ENCODE measurements at places on chromosomes 3 and 15. TPM values are rescaled to one million over a fixed set of nuclear protein-coding genes. Genes with fewer than 3 reads are reported as not detected.

Gene USP19
- total RNA-seq = 65.8 TPM

Gene GADL1
- total RNA-seq = 0.30 TPM

Gene RETNLB
- total RNA-seq = not detected

Gene CMTM8
- total RNA-seq = 10.5 TPM

Gene RBMS3
- 5.4 TPM for total RNA-seq

Gene ZNF197
- 16.8 TPM for total RNA-seq

DNA sequence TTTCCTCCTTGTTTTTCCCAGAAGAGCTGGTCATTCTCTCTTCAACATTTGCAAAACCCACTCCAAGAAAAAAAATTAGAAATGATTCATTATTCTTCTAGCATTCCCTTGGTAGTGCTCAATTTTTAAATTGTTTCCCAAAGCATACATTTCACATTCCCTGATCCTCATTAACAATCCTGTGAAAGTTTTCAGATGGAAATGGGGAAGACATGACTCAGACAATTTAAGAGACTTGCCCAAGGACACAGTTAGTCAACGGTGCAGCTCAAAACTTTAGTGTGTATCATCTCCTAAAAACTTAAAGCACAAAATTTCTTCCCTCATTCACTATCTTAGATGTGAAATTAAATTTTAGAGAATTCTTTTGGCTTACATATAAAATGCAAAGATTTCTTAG, 17.1 kb upstream of the ABI3BP start:
- H3K4me1 ChIP-seq = no peaks in the 10 kb centered on the region
- H3K36me3 ChIP-seq = no peaks in the 10 kb centered on the region
- no peak overlapping the region for H3K4me3 ChIP-seq
- DNase-seq = no peak
- no peak overlapping the region for H3K27ac ChIP-seq
- no peaks in the 10 kb centered on the region for H3K27me3 ChIP-seq

DNA sequence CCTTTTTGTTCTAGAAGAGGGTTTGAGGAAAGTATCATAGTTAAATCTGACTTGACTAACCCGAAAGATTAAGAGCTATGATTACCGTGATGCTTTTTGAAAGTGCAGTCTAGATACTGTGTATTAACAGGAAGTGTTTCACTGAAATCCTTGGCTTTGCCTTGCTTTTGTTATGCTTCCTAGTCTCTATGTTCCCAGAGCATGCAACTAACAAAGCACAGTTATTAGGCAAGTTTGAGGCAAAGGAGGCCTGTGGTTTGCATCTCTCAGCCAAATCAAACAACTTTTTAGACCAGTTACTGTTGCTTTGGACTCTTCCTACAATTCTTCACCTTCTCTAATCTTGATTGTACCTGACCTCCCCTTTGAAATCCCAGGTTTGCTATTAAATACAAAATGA, 3.9 kb downstream of the LXN start:
- H3K27me3 ChIP-seq = no peaks in the 10 kb centered on the region
- no peak for DNase-seq
- no peak overlapping the region for H3K27ac ChIP-seq

DNA sequence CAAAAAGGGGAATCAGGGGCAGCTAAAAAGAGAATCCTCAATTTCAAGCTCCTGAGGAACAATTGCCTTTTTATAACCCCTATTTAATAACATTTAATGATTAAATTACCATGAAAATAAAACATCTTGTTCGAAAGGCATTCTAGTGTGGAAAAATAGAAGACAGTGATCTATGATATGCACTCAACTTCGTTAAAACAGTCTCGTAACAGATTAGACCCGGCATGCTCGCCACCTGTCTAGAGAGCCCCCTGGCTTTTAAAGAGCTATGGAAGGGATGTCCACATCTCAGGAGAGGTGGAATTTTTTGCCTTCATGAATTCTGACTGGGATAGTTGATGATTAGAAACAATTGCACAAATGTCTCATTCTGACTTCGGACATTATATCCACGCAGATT, 153.7 kb upstream of the MDFIC2 start:
- H3K27me3 ChIP-seq = no peaks in the 10 kb centered on the region
- H3K27ac ChIP-seq = no peak overlapping the region
- no peaks in the 10 kb centered on the region for H3K36me3 ChIP-seq
- no peak for DNase-seq
- no peak overlapping the region for H3K4me3 ChIP-seq

DNA sequence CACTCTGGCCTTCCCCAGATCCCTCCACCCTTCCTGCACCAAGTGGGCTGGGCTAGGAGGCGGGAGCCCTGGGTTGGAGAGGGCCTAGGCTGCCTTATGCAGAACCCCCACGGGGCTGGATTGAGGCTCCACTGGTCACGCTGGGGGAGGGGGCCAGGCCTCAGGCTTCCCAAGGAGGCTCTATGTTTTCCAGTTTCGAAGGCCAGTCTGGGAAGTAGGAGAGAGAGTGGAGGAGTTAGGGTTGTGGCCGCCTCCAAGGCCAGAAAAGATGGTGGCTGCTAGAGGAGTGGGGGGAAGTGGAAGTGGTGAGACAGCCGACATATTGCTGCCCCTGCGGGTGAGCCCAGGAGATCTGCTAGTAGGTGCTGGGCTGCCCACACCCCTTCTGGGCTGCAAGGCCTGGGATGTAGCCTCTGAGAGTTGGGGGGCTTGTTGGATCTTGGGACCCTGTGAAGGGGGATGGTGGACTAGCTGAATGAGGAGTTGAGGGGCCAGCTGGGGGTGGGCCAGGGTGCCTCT, 1.2 kb downstream of the GNAI2 start:
- H3K4me1 ChIP-seq = peaks cover 51% of the 10 kb centered on the region
- H3K4me3 ChIP-seq = peak overlapping the region; percentile 86
- DNase-seq = no peak
- peak overlapping the region; percentile 28 for H3K27ac ChIP-seq

DNA sequence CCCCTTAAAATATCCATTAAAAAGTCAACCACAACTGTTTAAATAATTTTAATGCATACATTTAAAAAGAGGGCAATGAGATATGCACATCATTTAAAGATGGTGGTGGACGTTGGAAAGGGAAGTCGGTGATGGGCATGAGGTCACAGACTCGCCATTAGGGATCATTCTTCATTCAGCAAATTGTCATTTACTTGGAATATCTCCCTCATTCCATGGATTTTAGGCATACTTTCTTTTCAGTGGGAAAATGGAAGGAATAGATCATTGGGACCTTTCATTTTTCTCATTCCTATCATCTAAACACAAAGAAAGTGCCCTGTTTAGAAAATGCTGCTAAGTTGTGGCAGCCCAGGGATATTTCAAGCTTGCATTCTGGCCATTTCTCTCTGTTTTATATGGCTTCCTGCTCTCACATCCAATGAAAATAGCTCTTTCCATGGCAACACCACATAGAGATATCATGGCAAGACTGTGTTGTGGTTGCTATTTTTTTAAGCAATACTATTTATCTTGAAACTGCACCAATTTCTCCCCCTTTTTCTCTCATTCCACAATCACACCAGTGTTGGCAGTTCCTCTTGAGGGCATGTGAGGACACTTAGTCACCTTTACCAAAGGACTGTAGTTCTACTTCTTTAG, 40.7 kb upstream of the LMCD1 start:
- no peak overlapping the region for H3K27ac ChIP-seq
- H3K27me3 ChIP-seq = no peaks in the 10 kb centered on the region
- no peaks in the 10 kb centered on the region for H3K4me1 ChIP-seq
- no peaks in the 10 kb centered on the region for H3K36me3 ChIP-seq
- no peak for DNase-seq

- H3K27me3 ChIP-seq = no peaks in the 10 kb centered on the region
- no peak for DNase-seq
- no peaks in the 10 kb centered on the region for H3K36me3 ChIP-seq
- H3K4me3 ChIP-seq = no peak overlapping the region
- H3K27ac ChIP-seq = no peak overlapping the region
Measured at GRCh38 chr3:194326968-194327217, 24.2 kb downstream of the CPN2 start.

- H3K36me3 ChIP-seq = no peaks in the 10 kb centered on the region
- H3K4me3 ChIP-seq = peak overlapping the region; percentile 87
- no peak for DNase-seq
- peaks cover 4% of the 10 kb centered on the region for H3K27me3 ChIP-seq
Measured at GRCh38 chr15:73751511-73751898, 1.6 kb downstream of the INSYN1 start.

- H3K4me3 ChIP-seq = no peak overlapping the region
- no peak for DNase-seq
- no peaks in the 10 kb centered on the region for H3K36me3 ChIP-seq
- H3K4me1 ChIP-seq = no peaks in the 10 kb centered on the region
Measured at GRCh38 chr3:169945313-169945712, 21.3 kb upstream of the SEC62 start.

DNA sequence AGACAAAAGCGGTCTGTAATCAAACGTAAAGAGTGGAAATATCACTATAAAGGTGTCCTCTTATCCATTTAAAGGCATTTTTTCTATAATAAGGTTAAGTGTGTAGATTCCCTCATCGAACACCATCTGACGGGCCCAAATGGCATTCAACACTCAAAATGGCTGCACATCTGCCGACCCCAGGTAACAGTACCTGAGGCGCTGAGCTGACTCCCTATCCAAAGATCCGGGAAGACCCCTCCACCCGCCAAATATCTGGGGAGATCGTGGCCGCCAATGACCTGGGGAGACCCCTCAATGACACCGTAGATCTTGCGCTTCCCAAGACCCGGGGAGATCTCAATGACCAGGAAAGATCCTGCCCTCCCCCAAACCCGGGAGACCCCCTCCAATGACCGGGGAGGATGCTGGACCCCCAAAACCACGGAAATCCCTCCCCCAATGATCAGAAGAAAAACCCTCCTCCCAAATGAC, 476 bp downstream of the IP6K2 start:
- peak overlapping the region; percentile 98 for H3K27ac ChIP-seq
- DNase-seq = no peak
- peak overlapping the region; percentile 100 for H3K4me3 ChIP-seq
- H3K4me1 ChIP-seq = peaks cover 4% of the 10 kb centered on the region
- peaks cover 21% of the 10 kb centered on the region for H3K36me3 ChIP-seq

- DNase-seq = no peak
- H3K36me3 ChIP-seq = peaks cover 5% of the 10 kb centered on the region
- peak overlapping the region; percentile 95 for H3K4me3 ChIP-seq
Measured at GRCh38 chr15:39921274-39921638, 1.2 kb upstream of the GPR176 start.

GRCh38 chr3:176757429-176757828, 439.9 kb downstream of the TBL1XR1 start:
- no peak for DNase-seq
- H3K36me3 ChIP-seq = no peaks in the 10 kb centered on the region
- no peak overlapping the region for H3K4me3 ChIP-seq
- no peak overlapping the region for H3K27ac ChIP-seq

GRCh38 chr15:51758645-51759044, 7.2 kb downstream of the TMOD2 start:
- no peak overlapping the region for H3K27ac ChIP-seq
- H3K4me1 ChIP-seq = no peaks in the 10 kb centered on the region
- no peaks in the 10 kb centered on the region for H3K36me3 ChIP-seq

DNA sequence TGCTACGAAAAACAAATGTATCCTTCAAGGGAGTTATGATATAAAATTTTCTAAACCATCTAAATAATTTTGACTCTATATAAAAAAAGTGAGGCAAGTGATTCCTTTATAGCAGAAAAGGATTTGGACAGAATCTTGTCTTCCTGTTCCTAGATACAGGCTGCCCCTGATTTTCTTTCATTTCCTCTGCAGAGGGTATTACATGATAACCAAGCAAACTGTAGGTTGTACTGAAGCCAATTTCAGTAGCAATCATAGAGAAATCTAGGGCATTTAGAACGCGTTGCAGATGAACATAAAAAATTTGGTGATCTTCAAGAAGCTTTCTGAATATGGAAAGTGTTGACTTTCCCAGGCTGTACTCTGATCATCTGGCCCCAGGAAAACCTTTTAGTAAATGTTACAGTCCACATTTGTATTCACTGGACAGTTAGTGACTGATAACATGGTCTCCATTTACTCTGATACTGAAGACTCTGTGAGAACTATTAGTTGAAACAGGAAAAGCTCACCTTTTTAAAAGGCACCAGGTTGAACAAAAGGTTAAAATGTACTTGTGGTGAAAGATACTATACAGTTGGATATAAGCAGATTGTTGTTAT, 9.1 kb upstream of the UTS2B start:
- no peak overlapping the region for H3K27ac ChIP-seq
- H3K36me3 ChIP-seq = no peaks in the 10 kb centered on the region
- DNase-seq = no peak
- H3K27me3 ChIP-seq = no peaks in the 10 kb centered on the region
- no peaks in the 10 kb centered on the region for H3K4me1 ChIP-seq

- DNase-seq = no peak
- H3K27me3 ChIP-seq = no peaks in the 10 kb centered on the region
- no peaks in the 10 kb centered on the region for H3K36me3 ChIP-seq
- H3K4me3 ChIP-seq = no peak overlapping the region
- peaks cover 2% of the 10 kb centered on the region for H3K4me1 ChIP-seq
- no peak overlapping the region for H3K27ac ChIP-seq
Measured at GRCh38 chr3:169964176-169964575, 2.4 kb upstream of the SEC62 start.

- no peaks in the 10 kb centered on the region for H3K4me1 ChIP-seq
- H3K4me3 ChIP-seq = no peak overlapping the region
- DNase-seq = no peak
- no peaks in the 10 kb centered on the region for H3K36me3 ChIP-seq
Measured at GRCh38 chr3:26018889-26019288, 229.0 kb downstream of the OXSM start.

DNA sequence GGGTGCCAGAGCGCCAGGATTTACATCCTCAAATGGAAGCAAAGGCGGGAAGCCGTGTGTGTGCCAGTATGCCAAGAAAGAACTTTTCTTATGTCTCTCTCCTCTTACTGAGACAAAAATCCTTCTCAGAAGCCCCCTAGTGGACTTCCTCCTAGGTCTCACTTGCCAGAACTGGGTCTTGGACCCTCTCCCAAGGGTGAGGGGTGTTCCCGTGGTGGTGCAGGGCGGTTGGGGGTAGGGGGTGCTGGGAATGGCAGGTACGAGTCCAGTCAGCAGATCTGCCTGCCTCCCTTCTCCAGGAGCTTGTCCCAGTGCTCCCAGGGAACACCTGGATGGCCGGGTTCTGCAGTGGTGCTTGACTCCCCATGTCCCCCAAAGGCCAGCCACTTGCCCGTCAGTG, 52.0 kb downstream of the CORO2B start:
- H3K27ac ChIP-seq = no peak overlapping the region
- H3K4me3 ChIP-seq = no peak overlapping the region
- no peaks in the 10 kb centered on the region for H3K27me3 ChIP-seq
